ENCODE measurements at places on chromosomes 2 and 18.

GRCh38 chr2:19574778-19575260, 216.4 kb upstream of the OSR1 start:
- peak; percentile 61 for DNase-seq

DNA sequence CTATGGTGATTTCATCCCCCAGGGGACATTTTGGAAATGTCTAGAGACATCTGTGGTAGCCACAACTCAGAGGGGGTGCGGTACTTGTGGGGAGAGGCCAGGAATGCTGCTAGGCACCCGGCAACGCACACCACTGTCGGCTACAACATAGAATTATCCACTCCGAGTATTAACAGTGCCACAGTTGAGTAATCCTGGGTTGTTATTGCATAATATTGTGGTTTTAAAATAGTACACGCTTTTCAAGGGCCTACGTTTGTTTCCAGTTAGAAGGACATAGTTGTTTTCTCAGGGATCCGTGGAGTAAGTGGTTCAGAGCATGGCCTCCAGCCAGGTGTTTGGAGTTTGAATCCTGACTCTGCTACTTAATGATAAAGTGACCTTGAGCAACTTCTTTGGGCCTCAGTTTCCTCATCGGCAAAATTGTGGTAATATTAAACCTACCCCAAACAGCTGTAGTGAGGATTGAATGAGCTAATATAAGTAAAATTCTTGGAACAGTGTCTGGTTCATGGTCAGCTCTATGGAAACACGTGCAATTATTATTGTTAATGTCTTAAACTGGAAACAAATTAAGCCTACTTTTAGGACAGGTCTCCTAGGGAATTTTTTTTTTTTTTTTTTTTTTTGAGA, 24.5 kb downstream of the CYP27A1 start:
- peak; percentile 76 for DNase-seq

GRCh38 chr2:206271065-206271464, 3.4 kb upstream of the ZDBF2 start:
- DNase-seq: no peak

DNA sequence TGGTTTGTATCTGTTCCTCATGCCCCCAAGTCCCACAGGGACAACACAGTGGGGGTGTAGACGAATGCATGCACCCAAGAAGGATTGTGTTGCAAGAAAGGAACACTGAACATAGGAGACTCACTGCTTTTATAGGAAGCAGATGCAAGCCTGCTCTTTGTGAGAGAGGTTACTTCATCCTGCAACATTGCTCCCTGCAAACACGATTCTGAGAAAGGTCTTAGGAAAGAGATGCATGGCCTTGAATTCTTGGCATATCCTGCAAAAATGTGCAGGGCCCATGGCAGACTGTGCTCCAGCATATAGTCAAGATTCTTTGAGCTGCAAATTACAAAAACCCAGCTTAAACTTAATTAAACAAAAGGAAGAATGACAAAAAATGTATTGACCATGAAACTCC, 312.2 kb upstream of the MGAT5 start:
- DNase-seq: no peak

DNA sequence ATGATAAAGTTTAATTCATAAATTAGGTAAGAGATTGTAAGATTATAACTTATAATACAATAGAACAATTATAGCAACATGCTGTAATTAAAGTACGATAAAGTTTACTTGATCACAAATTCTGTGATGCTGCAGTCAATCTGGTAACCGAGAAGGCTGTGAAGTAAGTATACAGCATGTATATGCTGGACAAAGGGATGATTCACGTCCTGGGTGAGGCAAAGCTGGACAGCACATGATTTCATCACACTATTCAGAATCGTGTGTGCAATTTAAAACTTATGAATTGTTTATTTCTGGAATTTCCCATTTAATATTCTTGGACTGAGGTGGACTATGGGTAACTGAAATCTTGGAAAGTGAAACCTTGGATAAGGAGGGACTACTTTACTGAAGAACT, 522.2 kb upstream of the CNTNAP5 start:
- DNase-seq: no peak

DNA sequence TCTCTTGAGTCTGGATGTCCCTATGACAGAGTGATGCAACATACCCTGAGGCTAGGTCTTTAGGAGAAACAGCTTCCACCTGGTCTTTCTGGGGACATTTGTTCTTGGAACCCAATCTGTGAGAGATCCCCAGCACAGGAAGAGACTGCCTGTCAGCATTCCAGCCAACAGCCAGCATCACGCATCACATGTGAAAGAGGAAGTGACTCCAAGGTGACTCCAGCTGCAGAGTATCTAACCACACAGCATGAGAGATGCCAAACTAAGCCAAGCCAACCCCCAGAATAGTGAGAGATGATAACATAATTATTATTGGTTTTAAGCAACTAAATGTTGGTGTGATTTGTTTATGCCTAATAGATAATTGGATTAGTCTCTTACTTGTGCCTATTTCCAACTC, 35.7 kb downstream of the C18orf63 start:
- no peak for DNase-seq

DNA sequence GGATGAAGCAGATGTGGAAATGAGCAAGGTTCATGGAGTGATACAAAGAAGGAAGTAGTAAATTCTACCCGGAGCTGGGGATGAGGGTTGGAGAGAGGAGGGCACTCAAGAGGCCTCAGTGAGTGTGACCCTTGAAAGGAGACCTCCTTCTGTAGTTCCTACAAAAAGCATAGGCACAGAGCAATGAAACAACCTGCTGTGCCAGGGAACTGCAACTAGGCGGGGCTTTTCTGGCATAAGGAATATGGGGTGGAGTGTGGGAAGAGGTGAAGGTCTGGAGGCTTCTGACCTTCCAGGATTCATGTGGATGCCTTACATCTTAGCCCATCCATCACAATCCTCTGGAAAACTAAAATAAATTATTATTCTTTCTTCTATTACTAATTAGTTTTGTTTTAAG, 25.5 kb upstream of the PGAP1 start:
- DNase-seq: no peak

DNA sequence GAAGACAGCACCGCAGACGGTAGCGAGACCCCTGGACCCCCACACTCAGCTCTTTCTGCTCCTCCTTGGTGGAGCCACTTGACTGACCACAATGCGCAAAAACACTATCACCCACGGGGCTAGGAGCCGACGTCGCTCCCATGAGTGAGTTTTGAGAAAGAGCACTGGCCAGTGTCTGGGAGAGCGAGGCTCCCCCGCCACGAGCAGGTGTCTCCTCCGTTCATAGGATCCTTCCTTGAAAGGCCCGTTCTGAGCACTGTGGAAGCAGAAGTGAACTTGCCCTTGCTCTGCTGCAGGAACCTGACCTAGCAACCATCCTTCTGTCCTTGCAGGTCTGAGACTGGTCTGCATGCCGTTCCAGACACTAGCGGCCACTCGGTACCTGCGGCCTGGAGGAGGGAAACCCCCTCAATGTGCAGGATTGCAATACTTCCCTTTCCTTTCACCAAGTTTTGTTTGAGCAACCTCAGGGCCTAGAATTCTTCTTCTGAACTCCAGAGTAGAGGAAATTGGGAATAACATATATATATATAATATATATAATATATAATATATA, 12.9 kb upstream of the ZNF516 start:
- no peak for DNase-seq

DNA sequence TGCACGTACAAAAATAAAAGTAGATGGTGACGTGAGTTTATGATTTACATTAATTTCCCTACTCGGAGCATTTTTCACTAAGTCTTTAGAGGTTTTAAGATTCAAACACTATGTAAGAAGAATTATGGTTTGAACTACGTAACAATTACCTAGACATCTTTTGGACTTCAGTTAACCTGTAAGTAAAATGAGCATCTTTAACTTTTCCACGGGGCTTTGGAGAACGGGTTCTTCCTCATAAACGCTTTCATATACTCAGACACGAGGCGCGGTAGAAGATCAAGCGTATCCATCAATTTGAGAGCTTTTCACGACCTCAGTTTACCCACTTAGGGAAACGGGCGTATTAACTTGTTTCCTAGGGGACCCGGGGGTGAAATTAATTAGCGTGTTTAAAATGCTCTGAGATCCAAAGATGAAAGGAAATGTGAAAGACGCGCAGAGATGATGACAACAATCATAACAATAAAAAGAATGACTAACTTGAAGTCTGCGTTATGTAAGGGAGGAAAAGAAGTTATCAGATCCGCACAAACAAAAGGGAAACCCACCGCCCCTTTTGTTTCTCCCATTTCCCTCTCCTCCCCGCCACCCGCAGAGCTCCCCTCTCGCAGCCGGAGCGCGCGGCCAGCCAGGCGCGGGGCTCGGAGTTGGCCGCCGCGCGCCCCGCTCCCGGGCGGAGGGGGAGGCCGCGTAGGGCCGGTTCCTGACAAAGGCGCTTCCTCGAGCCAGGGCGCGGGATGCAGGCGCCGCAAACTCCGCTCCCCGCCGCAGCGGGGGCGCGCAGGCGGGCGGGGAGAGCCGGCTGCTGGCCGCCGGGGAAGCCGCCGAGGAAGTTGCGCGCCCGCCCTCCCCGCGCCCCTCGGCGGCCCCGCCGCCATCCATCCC, 807 bp downstream of the PELI1 start:
- peak; percentile 67 for DNase-seq

DNA sequence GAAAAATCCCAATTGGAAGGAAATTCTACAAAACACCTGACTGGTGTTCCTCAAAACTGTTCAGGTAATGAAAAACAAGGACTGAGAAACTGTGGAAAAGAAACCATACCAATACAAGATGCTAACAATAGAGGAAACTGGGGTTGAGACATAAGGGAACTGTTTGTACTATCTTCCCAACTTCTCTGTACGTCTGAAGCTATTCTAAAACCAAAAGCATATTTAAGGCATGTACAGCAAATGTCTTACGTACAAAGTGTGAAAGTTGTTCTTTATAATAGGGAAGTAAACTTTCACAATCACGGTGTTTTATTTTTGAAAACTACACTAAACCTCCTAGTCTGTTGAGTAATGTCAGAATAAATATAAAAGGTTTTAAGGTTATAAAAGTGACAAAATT, 776.1 kb upstream of the RAB6C start:
- DNase-seq: no peak

GRCh38 chr2:85449214-85449588, 30.7 kb downstream of the SH2D6 start:
- no peak for DNase-seq

DNA sequence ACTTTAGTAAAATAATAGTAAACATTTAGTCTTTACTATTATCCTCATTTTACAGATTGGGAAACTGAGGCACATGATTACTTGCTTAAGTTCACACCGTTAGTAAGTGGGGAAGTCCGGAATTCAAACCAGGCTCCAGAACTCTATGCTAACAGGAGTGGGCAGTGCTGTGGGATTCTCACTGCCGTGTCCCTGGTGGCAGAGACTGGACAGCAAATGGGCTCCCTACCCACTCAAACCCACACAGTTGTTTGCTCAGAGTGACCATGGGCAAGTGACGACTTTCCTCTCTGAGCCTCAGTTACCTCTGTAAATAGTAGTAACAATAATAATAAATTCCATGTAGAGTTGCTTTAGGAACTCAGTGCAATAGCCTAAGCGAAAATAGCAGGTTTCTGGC, 24.0 kb downstream of the MAIP1 start:
- no peak for DNase-seq

- no peak for DNase-seq
These were observed 35.5 kb downstream of the QPCT start for GRCh38 chr2:37379881-37380296.

DNA sequence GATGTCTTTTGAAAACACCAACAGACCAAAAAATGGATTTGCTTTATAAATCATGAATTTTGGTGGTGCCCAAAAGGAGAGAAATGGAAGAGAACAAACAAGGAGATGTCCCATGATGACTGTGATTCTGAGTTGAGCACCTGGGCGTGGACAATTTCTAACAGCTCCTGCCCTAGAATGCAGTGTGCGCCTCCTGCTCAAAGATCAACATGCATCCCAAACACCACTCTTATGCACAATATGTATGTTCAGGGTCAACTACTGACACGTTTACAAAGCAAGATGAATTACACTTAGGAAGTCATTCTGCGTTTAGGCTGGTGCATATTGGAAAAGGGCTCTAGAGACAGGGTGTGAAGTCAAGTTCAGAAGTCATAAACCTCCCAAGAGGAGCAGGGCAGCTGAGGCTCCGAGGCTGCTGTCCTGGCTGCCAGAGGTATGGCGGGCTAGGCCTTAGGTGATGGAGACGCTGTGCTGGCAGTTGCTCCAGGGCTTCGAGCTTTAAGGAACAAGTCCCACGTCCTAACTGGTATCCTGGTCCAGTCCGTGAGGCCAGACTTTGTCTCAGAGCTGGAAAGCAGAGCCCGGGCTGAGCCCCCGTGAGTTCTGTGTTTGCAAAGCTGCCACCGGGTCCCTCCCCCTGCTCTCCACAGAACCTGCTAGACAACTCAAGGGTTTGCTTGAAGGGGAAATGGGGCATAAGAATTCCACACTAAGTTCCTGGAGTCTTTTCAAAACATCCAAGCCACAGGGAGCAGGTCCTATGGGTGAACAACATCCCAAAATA, 74.0 kb downstream of the ZNF516 start:
- DNase-seq: no peak

DNA sequence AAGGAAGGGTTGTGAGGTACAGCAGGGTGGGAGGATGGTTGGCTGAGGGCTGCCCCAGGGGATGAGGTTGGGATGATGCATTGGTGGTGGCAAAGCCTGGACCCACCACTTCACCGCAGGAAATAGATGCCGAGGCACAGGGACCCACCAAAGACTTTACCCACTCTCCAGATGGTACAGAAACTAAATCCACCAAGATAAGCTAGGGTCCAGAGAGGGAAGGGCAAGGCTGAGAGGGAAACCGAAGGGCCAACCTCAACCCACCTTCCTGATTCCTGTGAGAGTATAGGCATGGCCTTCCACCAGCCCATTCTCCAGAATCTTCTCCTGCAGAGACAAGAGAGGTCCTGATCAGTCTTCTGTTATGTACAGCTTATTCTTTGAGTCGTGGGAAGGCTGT, 18.1 kb downstream of the CAPN14 start:
- DNase-seq: no peak

DNA sequence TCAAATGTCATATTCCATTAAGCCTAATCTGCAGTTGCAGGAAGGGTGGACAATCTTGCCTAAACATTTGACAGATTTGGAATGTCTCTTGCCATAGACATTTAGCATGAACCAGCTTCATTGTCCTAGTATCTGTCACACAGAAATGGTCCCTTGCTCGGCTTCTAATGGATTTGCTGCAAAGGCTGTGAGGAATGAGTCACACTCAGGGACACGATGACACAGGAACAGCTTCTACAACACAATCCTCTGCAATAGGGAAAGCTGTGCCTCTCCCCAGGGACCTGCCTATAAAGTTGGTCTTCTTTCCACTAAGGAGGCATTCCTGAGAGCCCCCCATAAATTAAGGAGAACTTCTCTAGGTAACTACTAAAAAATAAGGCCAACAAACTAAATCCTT, 155.1 kb upstream of the L3MBTL4 start:
- DNase-seq: no peak

GRCh38 chr2:219509780-219510511, 4.3 kb upstream of the ASIC4 start:
- DNase-seq: peak; percentile 65

- no peak for DNase-seq
These were observed 371.5 kb downstream of the NUP35 start for GRCh38 chr2:183495589-183496267.
